Activated CD4-positive, CD25-positive, alpha-beta regulatory T cell (primary cell): ENCODE measurements at places on chromosomes 1 and 21.

DNA sequence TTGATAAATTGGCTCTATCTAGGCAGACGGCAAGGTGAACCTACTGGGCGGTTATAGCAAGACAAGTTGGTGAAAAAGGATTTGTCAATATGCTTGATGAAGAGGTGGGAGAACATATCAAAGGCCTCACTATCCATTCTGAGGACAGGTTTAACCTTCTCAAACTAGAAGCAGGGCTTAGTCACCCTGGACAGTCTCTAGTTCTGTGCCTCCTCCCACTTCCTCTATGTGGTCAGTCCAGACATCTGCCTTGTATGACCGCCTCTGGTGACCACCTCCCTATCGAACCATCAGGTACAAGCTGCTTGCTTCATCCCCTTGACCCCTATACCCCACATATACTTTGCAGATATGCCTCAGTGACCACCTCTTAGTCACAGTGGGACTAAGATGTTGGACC is 2.3 kb upstream of the SCYL3 start:
- no peak for DNase-seq

- DNase-seq: no peak
Measured at GRCh38 chr1:159291424-159291823, 10.7 kb upstream of the FCER1A start.

DNA sequence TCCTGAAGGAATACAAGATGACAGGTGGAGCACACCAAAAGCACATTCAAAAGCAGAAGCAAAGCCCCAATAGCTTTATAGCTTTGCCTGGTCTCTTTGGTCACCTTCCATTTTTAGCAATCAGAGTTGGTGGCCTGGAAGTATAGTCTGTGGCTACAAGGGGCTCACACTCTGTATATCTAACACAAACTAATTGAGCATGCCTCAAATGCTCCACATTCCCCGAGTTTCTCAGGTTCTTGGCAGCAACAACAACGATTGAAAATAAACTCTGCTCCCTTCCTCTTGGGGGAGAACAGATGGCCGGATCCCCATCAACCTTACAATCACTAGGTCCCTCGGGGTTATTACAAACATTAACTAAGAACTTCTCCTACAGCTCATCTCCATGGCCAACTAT is 24.9 kb upstream of the TADA1 start:
- DNase-seq: no peak

GRCh38 chr1:223611936-223612335 is 53.6 kb downstream of the CAPN8 start:
- no peak for DNase-seq

DNA sequence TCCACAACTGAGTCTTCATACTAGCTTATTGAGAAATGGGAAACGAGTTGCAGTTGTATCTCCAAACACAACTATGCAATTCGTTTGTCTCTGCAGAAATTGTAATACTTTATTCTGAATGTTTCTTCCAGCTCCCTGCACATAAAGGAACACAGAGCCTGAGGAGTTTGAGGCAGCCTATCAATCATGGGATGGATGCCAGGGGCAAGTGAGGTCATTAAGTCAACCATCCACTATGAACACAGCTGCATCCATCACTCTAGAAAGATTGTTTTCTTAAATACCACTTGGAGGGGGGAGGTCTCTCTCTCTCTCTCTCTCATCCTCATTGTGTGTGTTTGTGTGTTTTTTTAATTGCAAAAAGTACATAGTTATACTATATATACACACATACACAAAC is 2.9 kb upstream of the PSMB2 start:
- DNase-seq: no peak

DNA sequence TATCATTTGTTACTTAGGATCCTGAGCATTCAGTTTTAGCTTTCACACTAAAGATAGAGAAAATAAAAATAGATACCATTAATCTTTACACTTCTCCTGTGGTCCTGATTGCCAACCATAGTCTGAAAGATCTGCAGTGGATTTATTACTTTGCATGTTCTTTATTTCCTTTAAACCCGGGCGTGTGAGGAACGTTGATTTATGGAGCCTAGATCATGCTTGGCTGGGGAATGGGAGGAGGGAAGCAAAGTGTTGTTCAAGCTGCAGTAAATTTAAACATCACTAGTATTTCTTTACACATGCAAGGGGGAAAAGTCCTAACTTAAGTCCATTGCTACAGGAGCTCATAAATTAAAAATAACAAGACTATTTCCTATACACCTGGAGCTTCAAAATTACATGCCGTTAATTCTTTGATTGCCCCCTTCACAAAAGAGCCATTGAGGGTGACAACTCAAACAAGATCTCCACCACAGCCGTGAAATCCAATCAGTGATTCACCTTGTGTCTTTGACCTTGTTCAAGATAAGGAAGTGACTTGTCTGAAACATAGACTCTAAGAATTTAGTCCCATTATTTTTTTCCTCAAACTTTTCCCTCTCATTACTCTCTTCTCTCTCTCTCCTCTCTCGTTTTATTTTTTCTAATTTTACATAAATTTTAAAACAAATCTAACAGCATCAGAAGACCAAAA is 282.7 kb downstream of the KIF26B start:
- DNase-seq: no peak

DNA sequence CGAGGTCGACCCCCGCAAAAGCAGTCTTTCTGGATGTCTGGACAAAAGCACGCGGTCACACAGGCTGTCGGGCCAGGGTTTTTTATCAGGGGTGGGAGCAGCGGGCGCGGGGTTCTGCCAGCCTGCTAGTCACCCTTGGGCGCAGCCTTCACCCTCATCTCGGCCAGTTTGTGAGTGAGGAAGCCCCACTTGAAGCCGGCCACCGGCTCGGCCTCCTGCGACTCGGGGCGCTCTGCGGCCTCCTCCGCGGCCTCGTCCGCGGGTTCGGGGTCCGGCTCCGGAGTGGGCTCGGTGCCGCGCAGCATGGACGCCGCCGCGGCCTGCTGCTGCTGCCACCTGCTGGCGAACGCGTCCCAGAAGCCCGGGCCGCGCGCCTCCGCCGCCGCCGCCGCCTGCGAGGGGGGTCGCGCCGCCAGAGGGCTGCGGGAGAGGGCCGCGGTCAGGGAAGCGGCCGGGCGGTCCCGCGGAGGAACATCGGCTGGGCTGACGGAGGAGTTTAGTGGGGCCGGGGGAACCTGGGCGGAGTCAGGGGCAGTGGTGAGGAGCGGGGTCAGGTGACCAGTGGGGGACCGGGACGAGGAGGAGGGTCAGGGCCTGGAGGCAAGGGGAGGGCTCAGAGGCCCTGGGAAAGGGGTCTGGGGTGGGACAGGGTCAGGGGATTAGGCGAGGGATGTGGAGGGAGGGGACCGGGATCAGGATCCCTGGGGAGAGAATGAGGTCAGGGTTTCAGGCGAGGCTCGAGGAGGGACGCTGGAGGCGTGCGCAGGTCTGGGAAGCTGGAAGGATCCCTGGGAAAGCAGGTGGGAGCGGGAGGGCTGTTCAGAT is 4.5 kb downstream of the C1orf232 start:
- no peak for DNase-seq

DNA sequence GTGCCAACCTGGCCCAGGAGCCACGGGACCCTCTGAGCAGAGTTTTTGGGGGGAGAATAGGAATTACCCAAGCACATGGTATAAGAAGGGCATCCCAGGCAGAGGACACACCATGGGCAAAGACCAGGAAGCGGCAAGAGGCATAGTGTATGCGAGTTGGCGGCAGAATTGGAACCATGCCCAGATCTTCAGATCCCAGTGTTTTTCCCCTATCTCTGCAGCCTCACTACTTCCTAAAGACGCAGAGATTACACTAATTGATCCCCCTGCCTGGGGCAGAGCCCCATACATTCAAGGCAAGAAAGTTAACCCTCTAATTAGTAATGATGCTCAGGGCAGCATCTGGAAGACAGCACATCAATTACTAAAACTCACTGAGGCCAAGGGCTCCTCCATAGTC is 48.2 kb downstream of the SYT2 start:
- no peak for DNase-seq

GRCh38 chr1:21707086-21707840 is 38.1 kb upstream of the RAP1GAP start:
- no peak for DNase-seq

DNA sequence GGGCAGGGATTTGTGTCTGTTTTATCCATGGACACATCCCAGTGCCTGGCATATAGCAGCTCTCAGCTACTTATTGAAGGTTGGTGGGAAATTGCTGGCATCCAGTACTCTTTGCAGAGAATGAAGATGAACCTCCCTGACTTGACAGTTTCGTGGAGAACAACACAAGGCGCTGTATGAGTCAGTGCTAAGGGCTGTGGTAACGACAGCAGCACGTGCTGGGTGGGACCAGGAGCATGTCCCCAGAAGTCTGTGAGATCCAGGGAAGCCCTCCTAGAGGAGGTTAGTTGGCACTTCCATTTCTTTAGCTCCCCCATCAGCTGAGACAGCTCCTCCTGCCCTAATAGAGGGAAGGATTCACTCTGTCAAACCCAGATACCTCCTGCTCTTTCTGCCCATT is 25.9 kb upstream of the IL19 start:
- DNase-seq: no peak

- no peak for DNase-seq
Measured at GRCh38 chr1:116131866-116132605, 20.8 kb downstream of the MAB21L3 start.

GRCh38 chr1:219805191-219805590 is 123.2 kb downstream of the SLC30A10 start:
- no peak for DNase-seq

GRCh38 chr1:197441999-197442414 is 174.0 kb downstream of the CRB1 start:
- no peak for DNase-seq

DNA sequence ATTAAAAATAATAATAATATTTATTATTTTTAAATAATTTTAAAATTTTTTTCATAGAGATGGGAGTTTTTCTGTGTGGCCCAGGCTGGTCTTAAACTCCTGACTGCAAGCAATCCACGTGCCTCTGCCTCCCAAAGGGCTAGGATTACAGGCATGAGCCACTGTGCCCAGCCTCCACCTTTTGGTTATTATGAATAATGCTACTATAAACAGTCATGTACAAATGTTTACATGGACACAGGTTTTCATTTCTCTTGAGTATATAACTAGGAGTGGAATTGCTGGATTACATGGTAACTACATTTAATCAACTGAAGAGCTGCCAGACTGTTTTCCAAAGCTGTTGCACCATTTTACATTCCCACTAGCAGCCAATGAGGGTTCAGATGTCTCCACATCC is 103.2 kb upstream of the DMRTA2 start:
- no peak for DNase-seq

GRCh38 chr1:6509220-6509918 is 17.9 kb upstream of the PLEKHG5 start:
- DNase-seq: no peak

GRCh38 chr21:41164981-41165655 is 2.8 kb upstream of the BACE2 start:
- DNase-seq: no peak

- DNase-seq: no peak
Measured at GRCh38 chr1:178725466-178726086, 532 bp downstream of the RALGPS2 start.

DNA sequence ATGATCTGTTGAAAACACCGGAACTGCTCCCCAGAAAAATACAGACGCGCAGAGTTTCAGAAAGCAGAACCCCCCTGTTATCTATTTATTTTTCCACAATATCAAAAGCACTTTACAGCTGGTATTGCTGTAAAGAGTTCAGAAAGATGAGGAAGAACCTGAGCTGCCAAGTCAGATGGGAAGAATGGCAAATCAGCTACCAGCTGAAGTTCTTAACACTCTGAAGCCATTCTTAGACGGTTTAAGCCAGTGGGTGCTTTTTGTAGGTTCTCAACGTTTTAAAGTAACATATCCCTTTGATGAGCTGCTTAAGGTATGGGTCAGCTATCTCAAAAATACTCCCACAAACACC is 714 bp upstream of the AKIRIN1 start:
- no peak for DNase-seq

DNA sequence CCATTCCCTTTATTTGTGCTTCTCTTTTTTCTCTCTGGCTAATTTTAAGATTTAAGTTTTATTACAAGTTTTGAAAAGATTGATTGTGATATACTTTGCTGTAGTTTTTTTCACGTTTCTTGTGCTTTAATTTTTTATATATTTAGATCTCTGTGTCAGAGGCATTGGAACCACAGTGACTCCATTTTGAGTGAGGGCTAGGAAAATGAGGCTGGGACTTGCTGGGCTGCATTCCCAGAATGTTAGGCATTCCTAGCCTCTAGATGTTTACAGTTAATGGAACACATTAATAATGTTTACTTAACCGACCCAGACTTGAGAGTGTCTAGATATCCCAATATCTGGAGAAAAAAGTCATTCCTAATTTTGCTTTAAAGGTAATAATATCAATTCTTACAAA is 939.4 kb downstream of the BRINP3 start:
- DNase-seq: no peak

GRCh38 chr1:50148142-50148923 is 39.6 kb downstream of the ELAVL4 start:
- no peak for DNase-seq

- no peak for DNase-seq
Measured at GRCh38 chr1:43300378-43301094, at the start of gene TIE1. TSS of gene TIE1 (plus strand) at chr1:43300982. CDS start at chr1:43301072, 90 bp downstream.

GRCh38 chr1:221543529-221544120 is 198.3 kb downstream of the DUSP10 start:
- DNase-seq: no peak

GRCh38 chr1:183996396-183996795 is 41.1 kb downstream of the COLGALT2 start:
- no peak for DNase-seq
